ENCODE measurements at places on chromosomes 2 and 18. TPM values are rescaled to one million over a fixed set of nuclear protein-coding genes. Genes with fewer than 3 reads are reported as not detected.

The CFAP65 gene
- total RNA-seq, result not detected

The MRPL33 gene
- 242 TPM for total RNA-seq

- no peak for DNase-seq
These were observed 20.7 kb downstream of the SFT2D3 start for GRCh38 chr2:127721978-127722355.

The BCL11A gene
- total RNA-seq, result 11.2 TPM

The CYP27A1 gene
- total RNA-seq, result 15.0 TPM

DNA sequence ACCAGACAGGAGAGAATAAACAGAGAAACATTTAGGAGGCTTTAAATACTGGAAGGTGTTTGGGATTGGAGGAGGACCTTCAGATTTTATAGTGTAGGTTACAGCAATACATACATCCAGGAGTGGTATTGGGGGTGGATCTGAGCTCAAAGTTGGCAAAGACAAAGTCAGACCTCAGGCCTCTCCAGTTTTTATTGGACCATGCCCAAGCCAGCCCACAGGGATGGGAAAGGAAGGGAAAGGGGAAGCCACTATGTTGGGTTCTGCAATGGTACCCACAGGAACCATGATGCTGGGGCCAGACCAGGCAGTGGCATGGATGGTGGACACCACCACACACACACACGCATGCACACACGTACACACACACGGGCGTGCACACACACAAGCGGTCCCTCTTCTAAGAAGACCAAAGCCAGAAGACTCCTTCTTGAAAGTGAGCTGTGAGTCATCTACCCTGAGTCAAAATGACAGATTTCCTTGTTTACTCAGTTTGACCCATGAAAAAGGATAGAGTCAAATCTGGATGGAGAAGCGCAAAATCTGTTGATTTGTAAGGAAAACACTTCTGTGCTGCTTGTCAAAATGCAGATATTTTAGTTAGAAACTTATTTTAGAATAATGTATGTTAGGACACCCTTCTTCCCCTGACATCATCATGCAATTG, 87.9 kb downstream of the TRABD2A start:
- no peak for DNase-seq
